ENCODE measurements at places on chromosomes 5 and 9.

- DNase-seq, result no peak
These were observed 34.4 kb upstream of the GNE start for GRCh38 chr9:36292641-36293040.

DNA sequence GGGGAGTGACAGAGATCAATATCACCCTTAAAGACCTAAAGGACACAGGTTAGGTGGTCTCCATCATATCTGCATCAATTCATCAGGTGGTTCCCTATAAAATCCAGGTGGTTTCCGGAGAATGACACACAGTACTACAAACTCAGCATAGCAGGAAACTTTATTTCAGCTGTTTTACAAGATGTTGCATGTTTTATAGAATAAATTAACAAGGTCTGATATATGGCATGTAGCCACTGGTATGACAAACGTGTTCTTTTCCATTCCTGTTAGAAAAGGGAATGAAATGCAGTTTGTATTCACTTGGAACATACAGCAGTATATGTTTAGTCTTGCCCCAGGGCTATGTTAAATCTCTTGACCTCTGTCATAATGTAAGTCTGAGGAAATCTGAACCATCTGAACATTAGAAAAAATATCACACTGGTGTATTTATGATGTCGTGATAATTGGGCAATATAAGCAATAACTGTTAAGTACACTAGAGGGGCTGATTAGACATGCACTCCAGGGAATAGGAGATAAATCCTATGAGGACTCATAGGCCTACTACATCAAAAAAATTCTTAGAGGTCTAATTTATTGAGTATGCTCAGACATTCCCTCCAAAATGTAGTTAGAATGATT is 42.2 kb upstream of the TNFSF8 start:
- DNase-seq, result no peak

DNA sequence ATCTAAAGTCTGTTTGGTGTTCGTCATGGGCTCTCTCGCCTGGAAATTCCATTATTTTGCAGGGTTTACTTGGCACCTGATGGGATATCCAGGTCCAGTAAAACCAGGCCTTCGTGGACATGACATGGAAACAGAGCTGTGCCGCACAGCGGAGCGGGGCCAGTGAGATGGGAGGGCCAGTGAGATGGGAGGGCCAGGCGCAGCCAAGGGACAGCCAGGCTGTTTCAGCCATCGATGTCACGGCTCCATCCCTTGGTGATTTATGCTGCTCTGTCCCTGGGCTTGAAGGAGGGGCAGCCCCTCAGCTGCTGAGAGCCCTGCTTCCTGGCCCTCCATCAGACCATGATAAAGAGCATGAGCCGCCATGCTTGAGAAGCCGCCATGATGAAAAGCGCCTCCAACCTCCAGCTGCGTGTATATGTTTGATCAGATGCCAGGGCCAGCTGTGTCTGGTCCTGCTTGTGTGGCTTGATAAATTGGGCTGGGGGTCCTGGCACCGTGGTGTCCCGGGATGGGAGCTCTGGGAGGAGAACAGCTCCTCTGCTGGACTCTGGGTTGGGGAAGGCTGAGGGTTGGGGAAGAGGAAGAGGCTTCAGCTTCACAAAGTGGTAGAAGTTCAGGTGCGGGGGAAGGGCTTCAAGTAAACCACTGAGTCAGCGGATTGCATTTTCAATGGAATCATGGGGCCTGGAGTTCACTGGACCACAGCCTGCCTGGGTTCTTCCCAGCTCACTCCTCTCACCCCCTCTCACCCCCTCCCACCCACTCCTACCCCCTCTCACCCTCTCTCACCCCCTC is 6.1 kb upstream of the COL5A1 start:
- no peak for DNase-seq

DNA sequence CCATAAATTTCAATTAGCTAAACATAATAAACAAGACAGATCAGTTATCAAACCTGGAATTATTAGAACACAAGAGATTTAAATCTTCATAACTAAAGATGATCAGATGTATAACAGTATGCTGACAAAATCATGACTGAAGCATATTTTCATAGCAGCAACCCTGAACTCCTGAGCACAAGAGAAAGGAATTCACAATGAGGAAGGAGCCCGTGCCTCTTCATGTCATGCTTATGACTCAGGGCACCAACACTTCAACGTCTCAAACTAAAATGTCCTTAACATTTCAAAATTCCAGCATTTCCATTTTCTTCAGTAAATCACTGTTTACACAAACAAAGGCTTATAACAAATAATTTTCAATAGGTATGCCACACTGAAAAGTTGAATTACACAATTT is 6.7 kb downstream of the AP3B1 start:
- peak; percentile 80 for DNase-seq

DNA sequence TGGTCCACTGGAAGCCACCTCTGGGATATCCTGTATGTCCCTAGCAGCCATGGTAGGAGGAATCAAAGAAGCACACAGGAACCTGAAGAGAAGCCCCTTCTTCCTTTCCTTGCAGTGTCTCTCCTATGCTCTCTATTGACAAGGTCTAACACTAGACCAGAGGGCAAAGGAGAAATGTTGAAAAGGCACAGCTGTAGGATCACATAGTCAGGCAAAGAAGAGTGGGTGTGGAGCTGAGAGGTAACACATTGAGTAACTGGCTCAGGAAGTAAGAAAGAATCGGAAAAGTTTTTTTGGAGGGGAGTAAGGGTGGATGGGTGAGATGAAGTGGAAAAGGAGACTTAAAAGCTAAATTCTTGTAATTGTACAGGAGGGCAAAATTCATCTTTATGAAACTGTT is 100.1 kb downstream of the FOCAD start:
- no peak for DNase-seq

DNA sequence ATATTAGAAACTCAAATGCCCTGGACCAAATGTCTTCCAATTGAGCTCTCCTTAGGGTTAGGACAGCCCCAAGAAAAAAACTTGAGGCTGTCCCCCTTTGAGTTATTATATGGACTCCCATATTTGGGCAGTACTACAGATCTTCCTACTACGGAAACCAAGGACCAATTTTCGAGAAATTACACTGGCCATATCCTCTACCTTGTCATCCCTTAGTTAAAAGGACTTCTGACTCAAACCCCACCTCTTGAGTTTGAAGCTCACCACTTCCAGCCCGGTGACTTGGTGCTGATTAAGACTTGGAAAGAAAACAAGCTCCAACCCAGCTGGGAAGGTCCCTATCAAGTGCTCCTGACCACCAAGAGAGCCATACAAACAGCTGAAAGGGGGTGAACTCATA is 497.0 kb upstream of the GRAMD2B start:
- DNase-seq, result no peak

DNA sequence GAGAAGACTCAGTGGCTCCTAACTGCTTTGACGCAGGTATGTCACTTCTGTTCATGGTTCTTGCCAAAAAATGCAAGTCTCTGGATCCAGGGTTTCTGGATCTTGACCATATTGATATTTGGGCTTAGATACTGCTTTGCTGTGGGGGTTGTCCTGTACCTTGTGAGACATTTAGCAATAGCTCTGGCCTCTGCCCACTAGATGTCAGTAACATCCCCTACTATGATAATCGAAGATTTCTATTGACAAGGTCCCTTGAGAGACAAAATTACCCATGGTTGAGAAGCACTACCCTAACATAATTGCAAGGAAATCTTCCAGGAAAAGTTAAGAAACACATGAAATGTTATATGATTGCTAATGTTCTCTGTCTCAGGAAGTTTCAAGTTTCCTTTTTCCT is 285.4 kb downstream of the TMEM232 start:
- peak; percentile 68 for DNase-seq

DNA sequence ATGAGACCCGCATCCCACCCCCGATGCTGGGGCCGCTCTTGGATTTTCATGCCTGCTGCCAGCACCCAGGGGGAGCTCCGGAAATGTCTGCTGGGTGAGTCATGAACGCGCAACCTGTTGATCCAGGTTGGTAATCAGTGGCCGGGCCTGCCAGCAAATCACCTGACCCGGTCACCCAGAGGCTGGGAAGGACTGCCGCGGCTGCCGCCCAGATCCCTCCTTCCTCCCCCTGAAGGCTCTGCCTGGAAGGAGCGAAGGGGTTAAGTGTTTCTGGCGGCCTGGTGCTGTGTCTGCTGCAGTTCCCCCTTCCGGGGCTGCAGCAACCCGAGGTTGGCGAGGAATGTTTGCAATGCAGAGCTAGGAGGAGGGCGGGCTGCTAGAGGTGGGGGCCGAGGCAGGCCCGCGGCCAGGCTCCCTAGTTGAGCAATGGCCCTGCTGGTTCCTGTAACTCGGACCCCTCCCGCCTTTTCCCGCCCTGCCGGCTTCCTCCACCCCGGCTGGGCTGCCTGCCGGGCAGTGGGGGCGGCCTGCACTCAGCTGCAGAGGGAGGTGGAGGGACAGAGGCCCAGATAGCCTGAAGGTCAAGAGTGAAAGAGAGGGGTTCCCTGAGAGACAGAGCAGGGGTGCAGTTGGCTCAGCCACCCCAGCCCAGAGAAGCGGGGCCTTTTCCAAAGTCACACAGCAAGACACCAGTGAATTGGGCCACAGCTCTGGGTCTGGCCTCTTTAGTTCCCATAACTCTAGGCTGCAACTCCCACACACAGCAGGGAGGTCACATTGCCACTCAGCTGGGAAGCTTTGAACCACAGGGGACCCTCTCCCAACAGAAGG is 156.3 kb upstream of the IER5L start:
- peak; percentile 99 for DNase-seq

DNA sequence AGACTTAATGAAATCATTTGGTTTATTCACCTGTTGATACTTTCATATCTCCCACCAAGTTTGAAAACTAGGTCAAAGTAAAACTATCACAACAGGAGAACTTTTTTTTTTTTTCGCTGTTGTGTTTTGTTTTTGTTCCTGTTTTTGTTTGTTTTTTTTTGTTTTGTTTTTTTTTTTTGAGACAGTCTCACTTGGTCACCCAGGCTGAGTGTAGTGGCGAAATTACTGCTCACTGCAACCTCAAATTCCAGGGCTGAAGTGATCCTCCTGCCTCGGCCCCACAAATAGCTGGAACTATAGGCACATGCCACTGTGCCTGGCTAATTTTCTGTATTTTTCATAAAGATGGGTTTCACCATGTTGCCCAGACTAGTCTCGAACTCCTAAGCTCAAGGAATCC is 49.3 kb downstream of the MLLT3 start:
- no peak for DNase-seq

- DNase-seq, result no peak
These were observed 6.3 kb downstream of the DOLK start for GRCh38 chr9:128940946-128941755.

- DNase-seq, result peak; percentile 99
These were observed 55.6 kb downstream of the PTPDC1 start for GRCh38 chr9:94139672-94140417.

GRCh38 chr5:9889511-9889910 is 259.4 kb upstream of the TAS2R1 start:
- DNase-seq, result no peak

GRCh38 chr5:10747678-10748622 is 13.1 kb downstream of the DAP start:
- no peak for DNase-seq

- no peak for DNase-seq
These were observed 283.2 kb upstream of the POU5F2 start for GRCh38 chr5:94024620-94025019.

- no peak for DNase-seq
These were observed 4.1 kb downstream of the RPL35 start for GRCh38 chr9:124857533-124858162.

GRCh38 chr5:150771034-150771795 is 7.3 kb upstream of the SMIM3 start:
- no peak for DNase-seq

DNA sequence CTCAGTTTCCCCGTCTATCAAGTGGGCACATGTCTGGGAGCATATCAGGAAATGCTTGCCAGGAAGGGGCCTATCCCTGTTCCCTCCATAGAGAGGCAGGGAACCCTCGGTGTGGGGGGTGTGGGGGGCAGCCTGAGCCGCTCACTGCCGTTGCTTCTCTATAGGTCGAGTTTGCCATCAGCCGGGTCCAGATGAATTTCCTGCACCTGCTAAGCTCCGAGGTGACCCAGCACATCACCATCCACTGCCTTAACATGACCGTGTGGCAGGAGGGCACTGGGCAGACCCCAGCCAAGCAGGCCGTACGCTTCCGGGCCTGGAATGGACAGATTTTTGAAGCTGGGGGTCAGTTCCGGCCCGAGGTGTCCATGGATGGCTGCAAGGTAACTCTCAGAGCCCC is 13.8 kb upstream of the ORM1 start:
- DNase-seq, result no peak

- DNase-seq, result no peak
These were observed 174.3 kb upstream of the PIK3R1 start for GRCh38 chr5:68041293-68041692.

DNA sequence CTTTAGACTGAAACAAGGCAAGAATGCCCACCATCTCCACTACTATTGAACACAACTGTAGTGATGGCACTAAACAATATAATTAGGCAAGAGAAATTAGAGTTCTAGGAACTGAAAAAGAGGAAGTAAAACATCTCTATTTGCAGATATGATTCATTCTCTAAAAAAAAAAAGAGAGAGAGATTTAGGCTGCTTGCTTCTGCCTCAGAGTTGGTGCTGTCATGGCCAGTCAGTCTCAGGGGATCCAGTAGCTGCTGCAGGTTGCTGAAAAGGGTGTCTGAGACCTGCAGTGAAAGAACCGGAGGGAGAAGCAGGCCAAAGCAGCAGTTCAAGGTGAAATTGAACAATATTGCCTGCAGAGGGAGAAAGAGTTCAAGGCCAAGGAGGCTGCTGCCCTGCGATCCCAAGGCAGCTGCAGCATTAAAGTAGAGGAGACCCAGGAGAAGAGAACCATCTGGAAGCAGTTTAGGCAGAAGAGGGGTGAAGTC is 72.5 kb downstream of the AP3B1 start:
- DNase-seq, result no peak

GRCh38 chr5:88979244-88979643 is 96.3 kb upstream of the MEF2C start:
- DNase-seq, result peak; percentile 72

GRCh38 chr5:69364414-69364813 is 4.9 kb downstream of the AK6 start:
- peak; percentile 9 for DNase-seq

- DNase-seq, result no peak
These were observed 1778.5 kb upstream of the ACO1 start for GRCh38 chr9:30605936-30606335.

- DNase-seq, result peak; percentile 85
These were observed 369.0 kb upstream of the RFX3 start for GRCh38 chr9:3894772-3895171.

DNA sequence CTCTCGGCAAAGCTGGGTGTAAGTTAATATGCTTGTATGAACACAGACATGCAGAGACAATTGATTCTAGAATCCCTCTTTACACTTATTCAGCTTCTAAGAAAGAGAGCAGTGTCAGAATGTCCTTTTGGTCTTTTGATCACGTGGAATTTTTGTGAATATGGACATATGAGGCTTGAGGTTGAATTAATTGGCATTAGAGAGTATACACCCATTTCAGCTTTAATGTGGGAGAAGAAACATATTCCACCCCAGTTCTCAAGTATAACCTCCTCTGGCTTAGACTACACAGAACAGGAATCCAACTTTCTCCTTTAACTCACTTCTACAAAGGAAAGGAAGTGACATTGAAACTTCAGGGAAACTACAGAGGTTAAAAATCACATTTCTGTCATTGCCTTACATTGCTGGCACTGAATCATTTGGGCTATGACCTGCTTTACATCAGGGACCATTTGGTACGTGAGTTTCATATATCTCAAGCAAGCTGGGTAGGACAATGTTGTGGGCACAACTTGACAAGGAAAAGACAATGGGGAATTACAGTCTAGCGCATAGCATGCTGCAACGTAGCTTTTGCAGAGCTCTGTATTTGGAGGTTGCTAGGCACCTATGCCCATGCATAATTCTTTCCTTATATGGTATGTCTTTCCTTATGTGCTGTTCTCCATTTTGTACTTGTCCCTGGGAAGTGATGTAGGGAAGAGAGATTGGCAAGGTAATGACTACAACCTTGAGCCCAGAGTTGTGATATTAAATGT is 19.5 kb downstream of the DAB2 start:
- DNase-seq, result no peak

Measured in fibroblast of skin of abdomen (primary cell).